Glomerular endothelial cell (primary cell): ENCODE measurements at places on chromosomes 1 and 21. TPM values are rescaled to one million over a fixed set of nuclear protein-coding genes. Genes with fewer than 3 reads are reported as not detected.

LCA5L gene
- total RNA-seq = 0.53 and 2.0 TPM in 2 replicates

OPTC gene
- total RNA-seq = not detected in 2 replicates

TSSK3 gene
- 0.47 TPM in 1 of 2 replicates, not detected in the other for total RNA-seq

RAB7B gene
- 0.63 TPM in 1 of 2 replicates, not detected in the other for total RNA-seq

HSD11B1 gene
- total RNA-seq = not detected in 2 replicates

PEX11B gene
- total RNA-seq = 30.0 and 32.7 TPM in 2 replicates
